Psoas muscle (tissue), 8 donors: ENCODE measurements at places on chromosomes 11 and 22. TPM values are rescaled to one million over a fixed set of nuclear protein-coding genes. Genes with fewer than 3 reads are reported as not detected.

DNA sequence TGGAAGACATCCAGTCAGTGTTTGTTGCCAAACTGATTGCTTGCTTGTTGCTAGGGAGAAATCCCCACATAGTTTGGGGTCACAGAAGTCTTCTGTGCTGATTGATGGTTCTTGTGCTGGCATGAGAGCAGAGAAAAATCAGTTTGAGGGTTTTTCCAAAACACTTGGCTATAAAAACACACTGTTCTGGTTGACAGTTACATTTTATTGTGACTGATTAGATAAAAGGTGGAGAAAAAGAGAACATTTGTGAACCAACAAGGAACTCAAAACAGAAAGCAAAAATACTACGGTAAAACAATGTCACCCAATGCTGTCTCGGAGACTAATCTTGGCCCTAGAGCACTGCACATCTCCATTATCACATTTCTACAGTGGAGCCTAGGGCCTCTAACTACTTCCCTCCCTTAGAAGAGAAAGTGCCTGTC lies 14.4 kb upstream of the EIF4G2 start:
- DNase-seq, result no peak

DNA sequence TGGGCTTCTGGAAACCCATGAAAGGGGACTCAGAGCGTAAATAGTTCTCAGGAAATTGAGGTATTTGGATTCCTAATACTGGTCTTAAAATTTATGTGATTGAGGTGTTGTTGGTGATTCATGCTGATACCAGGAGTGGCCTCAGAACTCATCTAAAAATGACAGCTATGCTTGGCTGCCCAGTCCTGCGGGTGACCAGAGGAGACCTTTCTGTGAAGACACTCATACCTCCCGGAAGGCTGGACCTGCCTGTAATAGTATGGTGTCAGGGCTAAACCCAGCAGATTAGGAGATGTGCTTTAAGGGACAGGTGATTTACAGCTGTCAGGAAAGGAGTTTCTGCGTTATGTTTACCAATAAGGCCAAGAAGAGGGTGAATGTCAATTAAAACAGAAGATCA lies 29.9 kb downstream of the C11orf96 start:
- no peak for DNase-seq

- no peak for DNase-seq
Observed at GRCh38 chr11:100328626-100329340, 358.3 kb upstream of the ARHGAP42 start.

DNA sequence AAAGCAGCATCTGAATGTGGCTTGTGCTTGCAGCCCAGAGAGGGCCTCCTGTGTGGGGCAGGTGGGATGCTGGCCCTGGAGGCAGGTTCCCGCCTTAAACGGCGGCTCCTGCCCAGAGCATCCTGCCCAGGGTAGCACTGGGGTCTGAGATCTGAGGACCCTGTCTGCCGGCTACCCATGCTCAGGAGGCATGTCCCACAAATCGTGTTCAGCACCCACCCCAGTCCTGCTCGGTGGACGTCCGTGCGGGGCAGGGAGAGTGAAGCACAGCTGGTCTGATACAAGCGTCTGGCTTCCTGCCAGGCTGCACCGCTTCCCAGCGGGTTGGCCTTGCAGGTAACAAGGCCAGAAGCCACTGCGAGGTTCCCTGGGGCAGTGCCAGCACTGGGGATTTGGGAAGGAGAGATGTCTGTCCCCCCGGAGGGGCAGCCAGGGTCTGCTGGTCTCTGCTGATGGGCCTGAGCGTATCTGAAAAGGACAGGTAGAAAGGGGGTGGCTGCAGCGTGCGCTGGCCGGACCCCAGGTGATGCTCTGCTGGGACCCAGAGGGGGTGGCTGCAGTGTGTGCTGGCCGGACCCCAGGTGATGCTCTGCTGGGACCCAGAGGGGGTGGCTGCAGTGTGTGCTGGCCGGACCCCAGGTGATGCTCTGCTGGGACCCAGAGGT lies 3.6 kb downstream of the TRABD start:
- peak; percentile 44 for DNase-seq

DNA sequence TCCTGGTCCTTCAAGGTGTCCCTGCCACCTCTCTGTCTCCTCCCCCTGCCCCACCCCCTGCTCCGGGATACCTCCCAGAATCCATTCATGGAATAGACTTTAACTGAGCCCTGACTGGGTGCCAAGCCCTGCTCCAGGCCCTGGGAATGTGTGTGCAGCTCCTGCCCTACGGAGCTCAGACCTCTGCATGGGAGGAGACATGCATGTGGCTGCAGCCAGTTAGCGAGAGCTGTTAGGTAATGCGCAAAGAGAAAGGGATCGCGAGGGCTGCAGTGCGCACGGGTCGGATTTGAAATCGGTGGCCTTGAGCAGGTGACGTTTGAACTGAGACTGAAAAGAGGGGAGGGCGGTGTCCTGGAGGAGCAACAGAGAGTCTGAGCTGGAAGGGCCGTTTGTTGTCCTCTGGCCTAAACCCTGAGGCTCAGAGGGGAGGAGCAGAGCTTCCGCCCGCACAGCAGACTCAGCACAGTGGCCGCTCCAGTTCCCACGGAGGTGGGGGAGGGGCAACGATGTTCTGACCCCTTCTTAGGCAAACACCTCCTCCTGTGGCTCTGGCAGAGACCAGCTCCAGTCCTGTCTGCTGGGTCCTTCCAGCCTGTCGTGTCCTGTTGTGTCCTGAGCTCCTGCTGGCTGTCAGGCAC lies 19.8 kb upstream of the LRRC10B start:
- peak; percentile 64 for DNase-seq

- DNase-seq, result peak; percentile 70
Observed at GRCh38 chr11:69644071-69644961, 3.4 kb downstream of the CCND1 start.

DNA sequence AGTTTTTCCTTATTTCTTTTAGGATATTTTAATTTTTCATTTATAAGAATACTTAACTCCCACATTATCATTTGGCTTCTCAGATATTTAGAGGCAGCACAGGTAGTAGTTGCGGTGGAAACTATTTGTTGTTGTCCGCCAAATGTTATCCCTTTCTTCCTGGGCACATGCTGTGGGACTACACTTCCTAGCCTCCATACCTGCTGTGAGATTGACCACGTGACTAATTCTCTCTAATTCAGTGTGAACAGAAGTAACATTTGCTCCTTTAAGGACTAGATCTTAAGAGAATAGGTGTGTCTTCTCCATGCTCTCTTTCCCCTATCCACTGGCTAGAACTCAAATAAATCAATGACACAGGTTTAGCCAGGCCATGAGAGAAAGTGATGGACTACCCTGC lies 136.5 kb downstream of the ATG16L2 start:
- DNase-seq, result no peak

Gene INSC
- not detected for polyA plus RNA-seq

Gene EIF4ENIF1
- polyA plus RNA-seq, result 10.4 TPM
